ENCODE measurements at places on chromosomes 2 and 18. TPM values are rescaled to one million over a fixed set of nuclear protein-coding genes. Genes with fewer than 3 reads are reported as not detected.

ALMS1 gene
- 8.1 TPM for polyA plus RNA-seq

AKAIN1 gene
- polyA plus RNA-seq = not detected

KYNU gene
- polyA plus RNA-seq = 4.0 TPM

SCN9A gene
- polyA plus RNA-seq = 39.9 TPM

ACVR1C gene
- 0.04 TPM for polyA plus RNA-seq

HOXD4 gene
- not detected for polyA plus RNA-seq

TBC1D8 gene
- polyA plus RNA-seq = 2.5 TPM

ASXL3 gene
- polyA plus RNA-seq = 0.16 TPM

PLGLB1 gene
- polyA plus RNA-seq = 0.56 TPM

CRYBA2 gene
- polyA plus RNA-seq = not detected

DNA sequence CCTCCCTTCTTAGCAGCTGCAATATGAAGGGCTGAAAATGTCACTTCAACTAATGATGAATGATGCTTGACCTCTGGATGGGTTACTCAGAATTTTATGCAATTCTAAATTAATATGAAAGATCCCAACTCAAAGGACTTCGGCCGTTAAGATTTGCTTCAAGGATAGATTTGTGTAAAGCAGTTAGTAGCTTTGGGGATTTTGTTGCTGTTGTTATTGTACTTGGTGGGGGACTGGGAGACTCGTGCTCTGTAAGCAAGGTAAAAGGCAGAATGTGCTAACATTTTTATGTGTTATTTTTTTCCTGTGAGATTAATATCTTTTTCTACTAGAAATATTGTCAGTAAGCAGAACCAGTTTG is 478.8 kb downstream of the ARHGAP15 start:
- DNase-seq = no peak

- no peak for DNase-seq
These were observed 36.5 kb downstream of the PSMD14 start for GRCh38 chr2:161344692-161345091.

GRCh38 chr2:240386326-240386725 is 49.1 kb upstream of the GPC1 start:
- no peak for DNase-seq

- no peak for DNase-seq
These were observed 37.5 kb upstream of the SP3 start for GRCh38 chr2:174002679-174003078.

GRCh38 chr2:27291865-27292264 is 9.6 kb downstream of the TRIM54 start:
- no peak for DNase-seq

GRCh38 chr2:196927376-196928225 is 1.1 kb upstream of the PGAP1 start:
- DNase-seq = peak; percentile 55

- DNase-seq = no peak
These were observed 7.8 kb downstream of the CCDC85A start for GRCh38 chr2:56191617-56192016.

- DNase-seq = no peak
These were observed 44.9 kb upstream of the ALK start for GRCh38 chr2:29966266-29966665.

GRCh38 chr2:116787848-116788247 is 1026.6 kb upstream of the DDX18 start:
- no peak for DNase-seq

- no peak for DNase-seq
These were observed 81.7 kb downstream of the SPRED2 start for GRCh38 chr2:65350651-65351056.

DNA sequence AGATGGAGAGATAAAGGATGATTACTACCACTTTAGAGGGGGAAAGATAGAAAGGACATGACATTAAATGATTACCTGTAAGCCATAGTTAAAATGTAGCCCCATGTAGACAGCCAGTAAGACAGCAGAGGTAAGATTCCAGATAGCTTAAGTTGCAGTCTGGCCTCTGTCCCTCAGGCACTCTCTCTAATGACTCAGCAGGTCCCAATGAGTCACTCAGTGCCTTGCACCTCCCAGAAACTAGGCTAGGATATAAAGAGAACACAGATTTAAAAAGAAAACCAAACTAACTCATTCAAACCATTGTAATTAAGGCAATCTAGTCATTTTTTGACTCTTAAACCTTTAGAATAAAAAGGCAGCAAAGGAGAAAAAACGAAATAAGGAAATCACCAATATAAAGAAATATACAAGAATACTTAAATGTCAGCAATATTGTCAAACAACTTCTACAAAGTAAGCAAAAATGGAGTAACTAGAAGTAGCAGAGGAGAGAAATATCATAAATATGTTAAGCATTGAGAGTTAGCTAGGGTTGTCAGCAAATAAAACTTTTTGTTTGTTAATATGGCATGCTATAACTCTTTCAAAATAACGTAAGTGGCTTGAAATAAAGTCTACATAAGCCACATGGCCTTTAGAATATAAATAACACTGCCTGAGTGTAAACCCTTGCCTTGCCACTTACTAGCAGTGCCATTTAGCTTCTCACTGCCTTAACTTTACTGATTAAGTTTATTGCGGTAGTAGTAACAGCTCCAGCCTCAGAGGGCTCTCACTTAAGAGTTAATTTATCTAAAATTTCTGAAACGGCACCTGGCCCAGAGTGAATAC is 48.5 kb downstream of the SOCS6 start:
- peak; percentile 50 for DNase-seq

- DNase-seq = no peak
These were observed 49.1 kb upstream of the SEMA4C start for GRCh38 chr2:96918754-96919550.

- DNase-seq = no peak
These were observed 930.6 kb downstream of the LRP1B start for GRCh38 chr2:141200191-141200590.

GRCh38 chr2:169210917-169211316 is 141.6 kb downstream of the DHRS9 start:
- no peak for DNase-seq

DNA sequence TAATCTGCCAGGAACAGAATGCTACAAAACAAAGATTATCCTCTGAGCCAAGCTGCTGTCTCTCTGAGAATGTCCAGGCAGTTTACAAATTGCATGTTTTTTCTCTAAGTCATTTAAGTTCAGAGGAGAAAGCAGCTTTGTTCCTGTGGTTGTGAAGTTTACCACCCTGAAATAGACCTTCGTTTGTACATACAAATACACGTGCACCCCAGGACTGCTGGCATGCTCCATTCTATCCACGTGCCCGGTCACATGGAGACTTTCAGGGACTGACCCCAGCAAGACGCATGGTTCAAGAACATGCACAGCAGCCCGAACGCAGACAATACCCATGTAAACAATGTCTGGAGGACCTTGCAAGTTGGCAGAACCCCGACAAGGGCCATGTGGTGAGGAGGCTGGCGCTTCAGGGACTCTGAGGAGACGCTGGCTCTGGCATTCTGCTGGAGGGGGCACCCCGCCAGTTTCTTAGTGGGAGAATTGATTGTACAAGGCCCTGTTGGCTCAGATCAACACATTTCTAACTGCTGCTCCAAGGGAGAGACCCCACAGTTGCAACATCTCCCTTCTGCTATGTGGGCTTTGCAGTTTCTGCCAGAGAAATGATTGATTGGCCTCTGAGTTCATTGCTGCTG is 33.3 kb downstream of the FAM178B start:
- DNase-seq = peak; percentile 13

GRCh38 chr18:70414315-70414900 is 125.6 kb downstream of the SOCS6 start:
- no peak for DNase-seq

DNA sequence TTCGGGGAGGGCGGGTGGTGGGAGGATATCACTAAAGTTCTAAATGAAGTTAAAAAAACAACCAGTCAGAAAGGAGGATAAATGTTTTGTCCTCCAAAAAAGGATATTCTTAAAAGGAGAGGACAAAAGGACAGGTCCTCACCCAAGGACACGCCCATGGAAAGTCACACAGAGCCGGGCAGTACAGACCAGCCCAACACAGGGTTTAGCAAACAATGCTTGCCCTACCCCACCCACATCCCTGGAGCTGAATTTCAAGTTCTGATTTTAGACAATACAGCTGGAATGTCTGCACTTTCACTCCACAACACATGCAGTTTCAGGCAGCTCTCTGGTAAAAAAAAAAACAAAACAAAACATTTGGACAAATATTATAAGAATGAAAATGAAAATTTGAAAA is 67.9 kb downstream of the SLC9A4 start:
- DNase-seq = no peak

DNA sequence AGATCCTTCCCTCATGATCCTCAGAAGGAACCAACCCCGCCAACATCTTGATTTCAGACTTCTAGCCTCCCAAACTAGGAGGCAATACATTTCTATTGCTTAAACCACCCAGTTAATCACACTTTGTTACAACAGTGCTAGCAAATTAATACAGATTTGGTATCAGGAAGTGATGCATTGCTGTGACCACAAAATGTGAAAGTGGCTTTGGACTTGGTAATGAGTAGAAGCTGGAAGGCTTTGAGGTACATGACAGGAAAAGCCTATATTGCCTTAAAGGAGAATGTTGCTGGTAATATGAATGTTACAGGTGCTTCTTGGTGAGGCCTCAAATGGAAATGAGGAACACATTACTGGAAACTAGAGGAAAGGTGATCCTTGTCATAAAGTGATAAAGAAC is 260.3 kb downstream of the SATB2 start:
- DNase-seq = no peak

DNA sequence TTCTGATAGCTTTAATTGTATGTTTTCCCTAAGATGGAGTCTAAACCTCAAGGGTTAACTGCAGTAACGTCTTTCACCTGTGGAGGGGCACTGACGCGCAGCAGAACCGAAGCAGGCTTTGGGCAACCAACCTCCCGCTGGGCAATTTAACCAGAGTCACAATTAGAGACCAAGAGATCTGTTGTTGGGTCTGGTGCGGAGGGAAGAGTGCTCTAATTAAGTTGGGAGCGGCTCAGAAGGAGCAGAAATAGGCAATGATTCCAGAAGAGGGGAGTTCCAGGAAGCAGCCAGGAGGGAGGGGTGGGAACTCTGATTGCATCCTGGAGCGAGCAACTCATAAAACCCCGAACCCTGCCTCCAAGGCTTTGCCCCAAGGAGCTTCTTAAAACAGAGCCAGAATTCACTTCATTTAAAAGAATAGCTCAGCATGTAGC is 245.8 kb downstream of the PAX3 start:
- no peak for DNase-seq

DNA sequence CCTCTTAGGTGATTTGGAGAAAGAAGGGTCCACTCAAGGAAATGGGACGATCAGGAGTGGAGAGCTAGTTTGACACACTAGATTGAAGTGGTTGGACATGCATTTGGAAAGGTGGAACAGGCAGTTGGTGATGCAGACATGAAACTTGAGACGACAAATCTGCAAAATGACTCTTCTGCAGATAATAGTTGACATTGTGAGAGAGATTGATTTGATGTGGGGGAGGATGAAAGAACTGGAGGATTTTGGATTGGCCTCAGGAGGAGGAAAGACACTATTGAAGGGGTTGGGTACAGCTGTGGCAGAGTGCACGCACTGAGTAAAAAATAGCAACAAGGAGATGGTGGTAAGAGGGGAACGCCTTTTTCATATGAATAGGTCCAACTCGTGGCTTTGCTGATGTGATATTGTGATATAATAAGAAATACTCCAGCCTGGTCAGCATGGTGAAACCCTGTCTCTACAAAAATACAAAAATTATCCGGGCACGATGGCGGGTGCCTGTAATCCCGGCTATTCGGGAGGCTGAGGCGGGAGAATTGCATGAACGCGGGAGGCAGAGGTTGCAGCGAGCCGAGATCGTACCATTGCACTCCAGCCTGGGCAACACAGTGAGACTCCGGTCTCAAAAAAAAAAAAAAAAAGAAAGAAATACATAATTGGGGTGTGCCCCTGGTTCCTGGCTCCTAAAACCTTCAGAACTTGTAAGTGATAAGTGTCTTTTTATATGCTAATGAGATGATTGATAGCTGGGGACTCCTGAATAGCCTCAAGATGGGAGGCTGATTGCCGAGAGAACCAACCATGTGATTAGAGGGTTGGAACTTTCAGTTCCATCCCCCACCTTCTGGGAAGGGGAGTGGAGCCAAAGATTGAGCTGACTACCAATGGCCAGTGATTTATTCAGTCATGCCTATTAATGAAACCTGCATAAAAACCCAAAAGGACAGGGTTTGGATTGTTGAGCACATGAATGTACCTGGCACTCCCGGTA is 9.7 kb downstream of the TTLL4 start:
- DNase-seq = no peak

- no peak for DNase-seq
These were observed 9.0 kb downstream of the CYBRD1 start for GRCh38 chr2:171531291-171531690.

DNA sequence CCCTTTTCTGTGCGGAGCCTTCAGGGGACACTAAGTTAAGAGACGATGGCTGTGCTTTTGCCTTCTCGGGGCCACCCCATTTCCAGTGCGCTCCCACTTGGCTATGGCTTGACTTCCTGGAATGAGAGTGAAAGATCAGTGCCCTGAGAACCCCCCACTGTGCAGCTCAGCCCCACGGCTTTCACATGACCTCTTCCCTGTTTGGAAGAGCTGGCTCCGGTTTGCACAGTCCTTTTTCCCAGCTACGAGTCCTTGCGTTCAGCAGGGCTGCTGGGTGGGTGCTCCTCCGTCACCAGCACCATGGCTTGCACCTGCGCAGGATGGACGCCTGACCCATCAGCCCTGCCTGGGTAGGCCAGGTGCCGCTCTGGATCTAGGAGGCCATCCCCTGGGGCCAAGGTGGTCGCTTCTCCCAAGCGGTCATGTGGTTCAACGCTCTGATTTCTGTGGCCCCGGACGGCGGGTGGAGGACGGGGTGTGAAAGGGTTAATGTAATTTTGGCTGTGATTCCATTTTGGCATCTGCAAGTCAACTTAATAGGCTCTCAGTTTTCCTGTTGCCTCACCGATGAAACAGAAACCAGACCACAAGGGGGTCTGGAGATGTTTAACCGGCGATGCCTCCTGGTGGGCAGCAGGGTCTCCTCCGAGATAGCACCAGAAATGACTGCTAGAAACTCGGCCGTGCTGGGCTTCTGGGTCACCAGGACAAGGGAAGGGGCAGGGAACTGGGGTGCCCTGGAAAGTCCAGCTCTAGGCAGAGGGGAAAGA is 113.1 kb upstream of the HAAO start:
- DNase-seq = no peak

GRCh38 chr2:205682971-205683501 is 735 bp downstream of the NRP2 start:
- no peak for DNase-seq

- no peak for DNase-seq
These were observed 488.2 kb upstream of the SPHKAP start for GRCh38 chr2:228669690-228670089.

GRCh38 chr18:59921384-59921891 is 21.6 kb downstream of the PMAIP1 start:
- no peak for DNase-seq

- no peak for DNase-seq
These were observed 106.8 kb upstream of the TMEM178A start for GRCh38 chr2:39558906-39559305.

- no peak for DNase-seq
These were observed 20.3 kb downstream of the RASGRP3 start for GRCh38 chr2:33496726-33497125.

GRCh38 chr2:240300261-240300821 is 135.1 kb upstream of the GPC1 start:
- no peak for DNase-seq

Data from AG04450 (cell line).